Gastroesophageal sphincter (tissue), 4 donors: ENCODE measurements at places on chromosomes 7 and 10.

- no peak for ATAC-seq
Measured at GRCh38 chr10:5594271-5595049, 69.7 kb downstream of the CALML3 start.

DNA sequence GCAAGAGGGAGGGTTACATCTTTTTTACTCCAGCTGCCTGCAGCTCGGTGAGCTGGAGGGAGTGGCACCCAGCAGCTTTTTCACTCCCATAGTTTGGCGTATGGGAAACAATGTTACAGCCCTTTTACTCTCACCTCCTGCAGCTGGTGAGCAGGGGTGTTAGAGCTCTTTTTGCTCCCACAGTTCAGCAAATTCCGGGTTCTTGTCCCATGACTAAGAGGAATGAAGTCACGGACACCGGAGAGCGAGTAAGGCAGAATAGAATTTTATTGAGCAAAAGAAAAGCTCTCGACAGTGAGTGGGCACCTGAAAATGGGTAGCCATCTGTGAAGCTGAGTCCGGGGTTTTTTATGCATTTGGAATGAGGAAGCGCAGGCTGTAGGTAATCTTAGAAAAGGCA lies 446.6 kb downstream of the GFRA1 start:
- ATAC-seq, result no peak

GRCh38 chr10:38143587-38143986 lies 49.5 kb downstream of the ZNF37A start:
- ATAC-seq, result no peak

DNA sequence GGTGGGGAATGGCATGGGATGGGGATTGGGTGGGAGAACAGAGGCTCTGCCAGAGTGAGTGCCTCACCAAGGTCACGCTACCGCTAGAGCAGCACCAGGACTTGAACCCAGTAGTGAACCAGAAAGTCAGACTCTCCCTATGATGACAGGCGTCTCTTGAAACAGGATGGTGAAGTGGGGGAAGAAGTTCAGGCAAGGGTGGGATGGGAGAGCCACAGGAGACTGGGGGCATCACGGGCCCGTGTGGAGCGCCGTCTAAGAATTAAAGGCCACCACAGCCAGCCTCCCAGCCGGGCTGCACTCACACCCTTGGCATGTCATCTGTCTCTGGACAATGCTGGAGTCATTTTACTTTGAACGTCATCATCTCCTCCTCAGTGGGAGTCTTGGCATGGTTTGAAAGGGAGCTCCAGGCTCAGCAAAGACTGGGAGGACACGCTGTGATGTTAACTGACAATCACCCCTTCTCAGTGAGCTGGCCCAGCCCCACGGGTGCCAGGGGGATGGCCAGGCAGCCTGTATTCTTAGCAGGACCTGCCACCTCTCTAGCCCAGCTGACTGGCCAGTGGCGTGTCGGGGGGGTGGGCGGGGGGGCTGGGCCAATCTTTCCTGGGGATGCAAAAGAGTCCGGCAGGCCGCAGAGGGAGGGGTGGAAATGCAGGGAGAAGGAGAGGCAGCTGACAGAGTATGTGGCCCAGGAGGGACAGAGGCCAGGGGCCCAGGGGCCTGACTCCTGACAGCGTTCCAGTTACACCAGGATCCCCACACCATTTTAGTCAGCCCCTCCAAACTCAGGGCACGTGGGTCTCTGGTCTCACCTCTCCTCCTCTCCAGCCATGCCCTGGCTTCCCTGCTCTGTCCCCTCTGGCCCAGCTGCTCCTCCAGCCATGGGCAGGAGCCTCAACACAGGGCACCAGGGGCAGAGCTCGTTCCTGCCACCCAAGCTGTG lies 96.2 kb downstream of the VOPP1 start:
- no peak for ATAC-seq

DNA sequence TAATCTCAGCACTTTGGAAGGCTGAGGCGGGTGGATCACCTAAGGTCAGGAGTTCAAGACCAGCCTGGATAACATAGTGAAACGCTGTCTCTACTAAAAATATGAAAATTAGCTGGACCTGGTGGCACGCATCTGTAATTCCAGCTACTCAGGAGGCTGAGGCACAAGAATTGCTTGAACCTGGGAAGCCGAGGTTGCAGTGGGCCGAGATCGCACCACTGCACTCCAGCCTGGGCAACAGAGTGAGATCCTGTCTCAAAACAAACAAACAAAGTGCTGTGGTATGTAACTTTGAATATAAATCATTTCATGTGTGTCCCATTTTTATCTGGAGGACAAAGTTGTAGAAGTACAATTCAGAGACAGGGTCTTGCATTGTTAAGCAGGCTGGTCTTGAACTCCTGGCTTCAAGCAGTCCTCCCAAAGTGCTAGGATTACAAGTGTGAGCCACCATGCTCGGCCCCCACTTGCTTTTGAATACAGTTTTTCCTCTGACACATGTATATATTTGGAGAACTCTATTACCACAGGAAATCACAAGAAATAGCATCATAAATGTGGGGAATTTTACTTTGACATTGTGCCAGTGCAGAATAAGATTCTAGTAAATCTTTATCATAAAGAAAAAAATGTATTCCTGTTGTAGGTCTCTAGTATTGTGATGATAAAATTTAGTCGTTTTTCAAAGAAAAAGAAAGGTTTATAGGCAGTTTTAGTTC lies 32.6 kb downstream of the PTPN12 start:
- no peak for ATAC-seq

DNA sequence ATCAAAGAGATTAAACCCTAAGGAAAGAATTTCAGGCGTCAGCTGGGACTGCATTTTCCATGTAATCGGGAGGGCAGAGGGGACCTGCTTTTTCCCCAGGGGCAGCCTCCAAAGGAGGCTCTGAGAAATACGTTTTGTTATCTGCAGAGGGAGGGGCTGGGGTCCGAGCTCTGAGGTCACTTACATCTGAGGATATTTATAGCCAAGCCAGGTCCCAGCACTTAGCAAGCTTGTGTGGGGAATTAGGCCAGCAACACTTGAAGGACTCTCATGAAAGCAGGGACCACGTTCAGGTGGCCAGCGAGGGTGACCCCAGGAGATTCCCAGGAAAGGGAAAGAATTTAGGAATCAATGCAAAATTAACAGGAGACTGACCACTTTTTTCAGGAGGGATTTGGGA lies 20.6 kb upstream of the GDI2 start:
- ATAC-seq, result no peak

DNA sequence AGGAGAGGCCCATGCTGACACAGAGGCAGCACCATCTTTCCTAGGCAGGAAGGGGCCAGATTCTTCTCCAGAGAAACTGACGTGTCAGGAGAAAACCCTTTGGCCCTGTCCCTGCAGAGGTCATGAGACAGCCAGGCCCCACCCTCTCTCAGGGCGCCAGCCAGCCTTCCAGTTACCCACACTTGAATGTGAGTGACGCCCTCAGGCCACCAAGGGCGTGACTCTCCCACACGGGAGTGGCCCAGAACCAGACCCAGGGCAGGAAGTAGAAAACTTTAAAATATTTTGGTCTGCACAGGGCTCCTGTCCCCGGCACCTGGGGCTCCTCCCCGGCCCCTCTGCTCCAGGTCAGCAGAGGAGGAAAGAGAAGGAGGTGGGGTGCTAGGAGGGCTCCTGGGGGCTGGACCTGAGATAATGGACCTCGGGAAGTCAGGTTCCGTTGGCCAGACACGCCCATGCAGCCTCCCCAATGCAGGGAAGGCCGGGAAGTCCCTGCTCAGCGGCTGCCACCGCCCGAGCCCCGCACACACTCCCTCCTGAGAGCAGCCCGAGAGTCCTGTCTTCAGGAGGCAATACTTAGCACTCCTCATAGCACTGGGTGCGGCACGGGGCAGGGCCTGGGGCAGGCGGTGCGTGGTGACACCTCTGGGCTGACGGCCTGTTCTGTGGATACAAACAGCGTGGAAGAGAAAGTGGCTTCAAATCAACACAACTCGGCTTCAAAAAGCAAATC lies 67.0 kb upstream of the CFAP46 start:
- peak; percentile 74 for ATAC-seq

DNA sequence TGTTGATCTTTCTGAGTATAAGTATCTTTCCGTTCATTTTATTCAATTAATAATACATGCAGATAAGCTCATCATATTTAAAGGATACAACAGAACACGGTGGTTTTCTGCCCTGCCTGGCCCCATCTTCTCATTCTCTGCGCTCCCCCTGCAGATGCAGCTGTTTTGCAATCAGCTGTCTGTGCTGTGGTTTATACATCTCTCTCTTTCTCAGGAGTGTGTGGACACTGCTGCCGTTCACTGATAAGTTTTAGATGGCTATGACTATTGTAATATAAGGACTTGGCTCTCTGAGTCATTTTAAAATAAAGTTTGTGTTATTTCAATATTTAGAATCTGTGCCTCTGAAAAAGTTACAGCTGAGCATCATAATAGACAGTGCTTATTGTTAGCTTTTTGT lies 54.5 kb downstream of the CUL1 start:
- ATAC-seq, result no peak

GRCh38 chr10:26779176-26779860 lies 81.4 kb downstream of the ABI1 start:
- ATAC-seq, result no peak

GRCh38 chr7:116153050-116153449 lies 57.3 kb upstream of the TES start:
- ATAC-seq, result no peak

DNA sequence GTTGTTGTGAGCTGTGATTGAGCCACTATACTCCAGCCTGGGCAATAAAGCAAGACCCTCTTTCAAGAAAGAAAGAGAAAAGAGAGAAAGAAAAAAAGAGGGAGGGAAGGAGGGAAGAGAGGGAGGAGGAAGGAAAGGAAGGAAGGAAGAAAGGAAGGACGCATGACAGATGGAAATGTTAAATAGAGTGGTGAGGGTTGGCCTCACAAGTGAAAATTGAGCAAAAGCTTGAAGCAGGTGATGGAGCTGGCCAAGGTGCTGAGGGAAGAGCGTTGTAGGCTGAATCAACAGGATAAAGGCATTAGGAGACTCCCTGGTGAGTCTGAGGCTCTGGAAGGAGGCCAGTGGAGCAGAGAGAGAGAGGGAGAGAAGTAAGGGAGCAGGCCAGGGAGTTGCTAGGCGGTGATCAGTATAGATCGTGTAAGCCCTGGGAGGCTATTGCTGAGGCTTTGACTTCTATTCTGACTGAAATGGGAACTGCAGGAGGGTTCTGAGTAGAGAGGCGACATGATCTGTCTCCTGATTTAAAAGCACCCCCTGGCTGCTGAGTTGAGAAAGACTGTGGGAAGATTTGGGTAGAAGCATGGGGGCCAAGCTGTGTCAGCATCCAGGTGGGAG lies 26.5 kb upstream of the TMEM248 start:
- ATAC-seq, result no peak

DNA sequence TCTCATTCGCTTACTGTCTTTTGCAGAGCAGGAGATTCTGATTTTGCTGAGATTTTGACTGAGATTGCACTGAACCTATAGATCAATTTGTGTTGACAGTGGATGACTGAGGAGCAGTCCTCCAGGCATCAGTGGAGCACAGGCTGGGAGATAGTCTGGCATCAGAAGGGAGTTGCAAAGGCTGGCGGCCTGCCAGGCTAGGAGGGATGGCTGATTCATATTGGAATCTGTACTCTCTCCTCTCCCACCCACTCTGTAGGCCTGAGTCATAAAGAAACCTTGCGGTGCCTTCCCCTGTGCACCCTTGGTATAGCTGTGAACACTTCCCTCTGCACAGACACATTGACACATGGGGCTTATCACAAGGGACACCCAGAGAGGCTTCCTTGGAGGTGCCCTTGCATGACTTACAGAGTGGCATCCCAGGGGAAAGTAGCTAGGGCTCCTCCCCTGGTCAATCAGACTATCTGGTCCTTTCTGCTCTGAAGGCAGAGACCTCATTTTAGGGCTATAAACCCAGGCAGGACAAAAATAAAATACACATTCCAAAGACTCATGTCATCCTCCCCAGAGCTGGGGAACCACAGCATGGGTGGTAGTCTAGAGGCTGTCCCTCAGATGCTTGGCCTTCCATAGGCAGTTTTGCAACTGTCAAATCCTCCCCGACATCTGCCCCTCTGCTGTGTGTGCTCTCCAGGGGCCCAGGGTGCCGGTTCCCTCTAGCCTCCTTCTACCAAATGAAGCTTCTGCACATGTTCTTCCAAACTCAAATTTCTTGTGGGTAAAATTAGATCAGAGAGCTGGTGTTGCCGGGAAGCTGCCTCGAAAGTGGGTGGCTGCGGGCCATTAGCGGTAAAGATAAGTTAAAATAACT lies 37.4 kb upstream of the EEPD1 start:
- peak; percentile 50 for ATAC-seq

GRCh38 chr10:52442576-52442975 lies 128.5 kb downstream of the DKK1 start:
- ATAC-seq, result no peak

DNA sequence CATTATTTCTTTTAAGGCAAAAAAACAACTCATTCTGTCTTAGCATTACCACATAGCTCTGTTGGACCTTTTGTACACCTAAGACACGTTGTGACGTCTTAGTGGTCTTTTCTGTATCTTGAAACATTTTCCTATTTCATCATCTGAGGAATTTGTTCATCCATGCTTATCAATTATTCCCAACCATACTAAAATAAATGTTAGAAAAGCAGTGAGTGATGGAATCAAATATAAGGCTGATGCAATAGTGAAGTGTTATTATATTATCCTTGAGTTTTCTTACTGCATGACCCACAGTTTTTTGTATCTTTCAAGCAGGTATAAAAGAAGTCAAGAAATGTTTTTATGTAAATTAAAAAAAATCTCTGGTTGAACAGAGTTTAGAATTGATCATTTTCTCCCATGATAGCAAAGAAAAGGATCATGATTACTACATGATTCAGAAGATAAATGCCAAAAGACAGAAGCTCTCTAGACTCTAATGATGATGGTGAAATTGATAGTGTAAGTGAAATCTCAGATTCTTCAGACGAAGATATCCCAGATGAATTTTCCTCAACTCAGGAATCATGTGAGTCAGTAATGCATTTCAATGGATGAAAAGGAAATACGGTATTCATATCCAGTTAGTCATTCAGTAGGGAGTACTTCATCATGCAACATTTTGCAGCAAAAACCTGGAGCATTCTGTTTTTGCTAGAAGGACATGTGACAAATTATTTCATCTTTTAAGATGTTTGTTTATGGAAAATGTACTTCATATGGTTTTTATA lies 51.4 kb downstream of the CELF2 start:
- ATAC-seq, result no peak

DNA sequence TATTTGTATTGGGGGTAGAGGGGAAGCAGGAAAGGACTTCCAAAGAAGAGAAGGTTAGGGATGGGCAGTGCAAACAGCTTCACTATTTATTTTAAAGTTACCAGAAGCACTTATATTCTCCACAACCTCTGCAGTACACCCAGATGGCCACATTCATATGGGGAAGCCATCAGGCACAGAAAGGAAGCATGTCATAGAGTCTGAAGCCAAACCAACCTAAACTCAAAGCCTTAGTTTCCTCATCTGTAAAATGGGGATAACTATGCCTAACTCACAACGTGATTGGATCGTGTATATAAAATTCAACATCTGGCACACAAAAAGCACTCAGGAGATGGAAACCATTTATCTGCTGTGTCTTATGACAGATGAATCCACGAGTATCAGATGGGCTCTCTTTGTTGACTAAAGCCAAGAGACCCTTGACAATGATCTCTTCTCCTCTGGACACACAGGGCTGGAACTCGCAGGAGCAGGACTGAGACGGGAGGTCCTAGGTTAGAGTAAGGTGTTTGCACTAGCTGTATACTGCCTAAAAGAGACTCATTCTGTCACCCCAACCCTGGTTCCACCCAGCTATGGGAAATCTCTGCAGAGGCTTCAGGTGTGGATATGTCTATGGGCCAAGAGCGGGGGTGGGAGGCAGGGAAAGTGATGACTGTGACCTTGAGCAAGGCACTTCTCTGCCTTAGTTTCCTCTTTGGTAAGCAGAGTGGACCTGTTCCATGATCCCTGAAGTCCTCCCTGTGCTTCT lies 1.8 kb downstream of the KIAA1549 start:
- ATAC-seq, result no peak
